ENCODE measurements at places on chromosomes 4 and X. TPM values are rescaled to one million over a fixed set of nuclear protein-coding genes. Genes with fewer than 3 reads are reported as not detected.
A peak's percentile ranks its signal among the peaks of the same experiment; 100 is the strongest.

The HTN3 gene
- not detected for total RNA-seq

The CDKL2 gene
- total RNA-seq = 0.16 TPM

The GLOD5 gene
- total RNA-seq = not detected

The EDNRA gene
- total RNA-seq = not detected

The GAK gene
- 149 TPM for total RNA-seq

The CT45A2 gene
- not detected for total RNA-seq

The CFAP47 gene
- total RNA-seq = not detected

The GPR82 gene
- total RNA-seq = 0.08 TPM

DNA sequence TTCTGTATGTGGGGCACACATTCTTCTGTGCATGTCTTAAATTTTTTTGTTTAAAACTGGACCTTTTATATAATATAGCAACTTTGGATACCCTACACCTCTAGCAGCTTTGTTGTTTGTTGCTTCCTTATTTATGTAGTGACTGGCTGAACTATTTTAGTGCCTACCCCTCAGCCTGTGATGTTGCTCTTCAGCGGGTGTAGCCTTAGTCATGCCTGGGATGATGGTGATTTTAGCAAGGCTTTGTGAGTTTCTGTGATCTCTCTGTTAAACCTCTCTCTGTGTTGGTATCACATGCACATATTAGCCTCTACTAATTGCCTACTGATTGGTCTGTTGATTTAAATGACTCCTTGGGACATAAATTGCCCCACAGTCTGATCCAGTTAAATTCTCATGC is 22.8 kb downstream of the USP9X start:
- peaks cover 6% of the 10 kb centered on the region for H3K36me3 ChIP-seq
- H3K27me3 ChIP-seq = no peaks in the 10 kb centered on the region
- no peak for DNase-seq

- H3K36me3 ChIP-seq = peaks cover 41% of the 10 kb centered on the region
- H3K4me3 ChIP-seq = peak overlapping the region; percentile 42
- peak overlapping the region; percentile 83 for H3K27ac ChIP-seq
These were observed 548.7 kb upstream of the DIPK2B start for GRCh38 chrX:45749375-45749774.

- no peaks in the 10 kb centered on the region for H3K4me1 ChIP-seq
- H3K36me3 ChIP-seq = no peaks in the 10 kb centered on the region
- H3K27me3 ChIP-seq = peaks cover 15% of the 10 kb centered on the region
- no peak overlapping the region for H3K4me3 ChIP-seq
These were observed 421 bp upstream of the IGSF1 start for GRCh38 chrX:131289527-131289926.

- no peak overlapping the region for H3K27ac ChIP-seq
- no peaks in the 10 kb centered on the region for H3K4me1 ChIP-seq
- peaks cover under 1% of the 10 kb centered on the region for H3K27me3 ChIP-seq
- H3K4me3 ChIP-seq = no peak overlapping the region
- DNase-seq = no peak
These were observed 185.8 kb upstream of the JADE1 start for GRCh38 chr4:128623508-128624215.

DNA sequence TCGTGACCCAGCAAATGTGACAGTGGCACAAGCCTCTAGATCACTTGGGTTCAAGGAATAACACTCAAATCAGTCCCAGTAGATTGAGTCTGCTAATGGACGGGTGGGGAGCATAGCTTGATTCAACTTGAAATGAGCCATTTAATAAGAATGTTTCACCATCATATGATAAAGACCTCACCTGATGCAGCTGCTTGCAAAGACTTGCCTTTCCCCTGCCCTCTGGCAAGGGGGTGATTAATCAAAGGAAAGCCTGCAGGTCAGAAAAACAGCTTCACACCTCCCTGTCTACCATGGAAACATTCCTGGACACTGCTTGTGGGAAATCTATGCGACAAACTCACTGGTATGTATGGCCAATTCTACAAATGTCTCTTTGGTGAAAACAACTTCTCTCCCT is 54.5 kb downstream of the CD99L2 start:
- no peaks in the 10 kb centered on the region for H3K36me3 ChIP-seq
- H3K4me1 ChIP-seq = peaks cover 5% of the 10 kb centered on the region
- H3K4me3 ChIP-seq = no peak overlapping the region
- no peaks in the 10 kb centered on the region for H3K27me3 ChIP-seq
- no peak for DNase-seq

DNA sequence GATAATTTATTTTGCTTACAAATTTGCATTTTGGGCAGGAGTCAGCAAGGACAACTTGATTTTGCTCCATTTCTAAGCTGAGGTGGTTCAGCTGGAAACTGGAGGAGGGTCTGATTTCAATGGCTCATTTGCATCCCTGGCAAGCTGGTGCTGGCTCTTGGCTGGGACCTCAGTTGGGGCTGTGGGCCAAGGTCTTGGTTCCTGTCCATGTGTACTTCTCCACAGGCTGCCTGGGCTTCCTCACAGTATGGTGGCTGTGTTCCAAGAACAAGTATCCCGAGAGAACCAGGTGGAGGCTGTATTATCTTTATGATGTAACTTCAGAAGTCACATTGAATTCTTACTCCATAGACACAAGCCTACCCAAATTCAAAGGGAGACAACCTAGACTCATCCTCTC is 77.0 kb upstream of the STX18 start:
- no peak overlapping the region for H3K27ac ChIP-seq
- H3K4me1 ChIP-seq = no peaks in the 10 kb centered on the region
- no peak overlapping the region for H3K4me3 ChIP-seq
- no peak for DNase-seq

DNA sequence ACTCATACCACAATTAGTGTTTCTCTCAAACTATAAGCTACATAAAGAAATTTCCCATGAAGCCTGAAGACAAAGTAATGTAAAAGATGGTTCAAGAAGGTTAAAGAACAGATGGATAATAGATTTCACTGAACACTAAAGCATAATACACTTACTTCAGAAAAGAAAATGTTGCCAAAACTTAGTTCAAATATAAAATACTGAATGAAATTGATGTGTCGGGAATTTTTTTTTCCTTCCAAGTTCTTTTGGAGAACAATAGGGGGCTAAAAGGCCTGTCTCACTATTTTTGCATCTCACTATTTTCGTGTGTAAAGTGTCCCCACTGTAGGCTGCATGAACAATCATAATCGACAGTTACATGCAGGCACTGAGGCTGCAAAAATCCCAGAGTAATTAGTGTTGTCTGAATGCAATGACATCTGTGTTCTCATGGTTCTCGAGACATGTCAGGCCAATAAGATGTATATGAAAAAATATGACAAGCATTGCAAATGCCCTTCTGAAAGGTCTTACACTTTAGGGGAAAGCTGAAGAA is 11.9 kb upstream of the MAB21L2 start:
- H3K27me3 ChIP-seq = no peaks in the 10 kb centered on the region
- DNase-seq = no peak
- no peak overlapping the region for H3K4me3 ChIP-seq
- H3K4me1 ChIP-seq = peaks cover 6% of the 10 kb centered on the region

DNA sequence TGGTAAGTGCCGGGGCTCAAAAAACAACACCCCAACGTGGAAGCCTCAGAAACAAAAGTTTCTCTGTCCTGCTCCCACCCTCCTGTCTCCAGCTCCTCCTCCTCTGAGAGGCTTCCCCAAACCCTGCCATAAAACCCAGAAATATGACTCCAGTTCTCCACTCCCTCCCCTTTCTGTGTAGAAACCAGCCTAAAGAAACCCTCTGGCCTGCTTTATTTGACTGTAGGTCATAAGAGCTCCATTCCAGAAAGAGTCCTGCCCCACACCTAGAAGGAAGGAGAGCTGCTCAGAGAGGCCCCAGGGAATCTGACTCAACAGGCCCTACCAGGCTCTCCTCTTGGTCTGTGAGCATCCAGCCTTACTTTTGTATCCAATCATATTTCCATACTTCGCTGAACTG is 872 bp upstream of the S100P start:
- peak overlapping the region; percentile 64 for H3K27ac ChIP-seq
- H3K36me3 ChIP-seq = peaks cover 2% of the 10 kb centered on the region
- DNase-seq = no peak
- no peaks in the 10 kb centered on the region for H3K27me3 ChIP-seq
- H3K4me3 ChIP-seq = no peak overlapping the region

GRCh38 chr4:69776696-69777095 is 16.3 kb upstream of the SULT1B1 start:
- no peaks in the 10 kb centered on the region for H3K36me3 ChIP-seq
- no peak overlapping the region for H3K27ac ChIP-seq
- H3K4me3 ChIP-seq = no peak overlapping the region
- H3K4me1 ChIP-seq = no peaks in the 10 kb centered on the region
- H3K27me3 ChIP-seq = no peaks in the 10 kb centered on the region

- no peak for DNase-seq
- H3K27ac ChIP-seq = no peak overlapping the region
These were observed 5.9 kb upstream of the TNIP2 start for GRCh38 chr4:2762048-2762447.

- DNase-seq = no peak
- no peaks in the 10 kb centered on the region for H3K36me3 ChIP-seq
- no peak overlapping the region for H3K4me3 ChIP-seq
- no peaks in the 10 kb centered on the region for H3K4me1 ChIP-seq
- H3K27me3 ChIP-seq = no peaks in the 10 kb centered on the region
These were observed 37.0 kb downstream of the GUCY1A1 start for GRCh38 chr4:155703486-155704247.

DNA sequence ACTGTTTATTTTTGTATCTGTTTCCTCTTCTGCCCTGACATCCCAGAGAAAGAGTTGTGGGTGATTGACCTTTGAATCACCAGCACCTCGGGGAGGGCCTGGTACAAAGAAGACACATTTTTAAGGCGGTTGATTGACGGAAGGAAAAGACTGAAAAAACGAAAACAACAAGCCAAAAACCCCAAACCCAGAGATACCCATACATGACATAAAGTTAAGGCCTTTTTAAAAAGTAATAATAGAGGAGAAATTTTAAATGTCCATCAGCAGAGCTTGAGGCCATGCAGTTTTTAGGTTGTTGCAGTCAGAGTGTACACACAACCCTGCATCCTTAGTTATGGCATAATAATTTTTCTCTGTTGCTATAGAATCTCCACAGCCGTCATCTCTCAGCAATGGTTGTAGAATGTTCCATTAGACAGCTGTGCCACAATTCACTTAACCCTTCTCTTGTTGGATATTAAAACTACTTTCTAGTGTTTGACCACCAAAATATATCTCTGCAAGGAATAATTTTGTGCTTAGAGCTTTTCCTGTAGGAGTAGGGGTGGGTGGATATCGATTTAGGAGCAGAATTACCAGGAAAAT is 110.2 kb downstream of the GNL3L start:
- H3K27me3 ChIP-seq = no peaks in the 10 kb centered on the region
- H3K4me3 ChIP-seq = peak overlapping the region; percentile 93
- H3K27ac ChIP-seq = peak overlapping the region; percentile 99
- H3K36me3 ChIP-seq = peaks cover 4% of the 10 kb centered on the region

- no peaks in the 10 kb centered on the region for H3K27me3 ChIP-seq
- no peak overlapping the region for H3K27ac ChIP-seq
- DNase-seq = no peak
These were observed 8.9 kb downstream of the MSANTD1 start for GRCh38 chr4:3257556-3258482.

DNA sequence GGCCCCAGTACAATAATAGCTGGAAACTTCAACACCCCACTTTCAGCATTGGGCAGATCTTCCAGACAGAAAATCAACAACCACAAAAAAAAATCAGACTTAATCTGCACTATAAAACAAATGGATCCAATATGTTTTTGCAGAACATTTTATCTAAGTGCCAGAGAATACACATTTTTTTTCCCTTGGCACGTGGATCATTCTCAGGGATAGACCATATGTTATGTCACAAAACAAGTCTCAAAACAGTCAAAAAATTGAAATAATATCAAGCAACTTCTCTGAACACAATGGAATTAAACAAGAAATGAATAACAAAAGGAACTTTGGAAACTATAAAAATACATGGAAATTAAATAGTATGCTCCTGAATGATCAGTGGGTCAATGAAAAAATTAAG is 576.3 kb downstream of the PCDH19 start:
- DNase-seq = no peak
- no peak overlapping the region for H3K4me3 ChIP-seq
- H3K27ac ChIP-seq = no peak overlapping the region
- no peaks in the 10 kb centered on the region for H3K27me3 ChIP-seq

All from activated T-helper 1 cell treated with anti-CD3 and anti-CD28 coated beads, Interleukin-12 subunit alpha, Interleukin-12 subunit beta, Interleukin-2, Interleukin-4 antibody, amounts not matched to agents 30 ng/mL and 10 ng/mL and 1 ng/mL, durations not matched to agents 14 hours and 24 hours and 36 hours (primary cell).